ENCODE measurements at places on chromosomes 5 and 9.

DNA sequence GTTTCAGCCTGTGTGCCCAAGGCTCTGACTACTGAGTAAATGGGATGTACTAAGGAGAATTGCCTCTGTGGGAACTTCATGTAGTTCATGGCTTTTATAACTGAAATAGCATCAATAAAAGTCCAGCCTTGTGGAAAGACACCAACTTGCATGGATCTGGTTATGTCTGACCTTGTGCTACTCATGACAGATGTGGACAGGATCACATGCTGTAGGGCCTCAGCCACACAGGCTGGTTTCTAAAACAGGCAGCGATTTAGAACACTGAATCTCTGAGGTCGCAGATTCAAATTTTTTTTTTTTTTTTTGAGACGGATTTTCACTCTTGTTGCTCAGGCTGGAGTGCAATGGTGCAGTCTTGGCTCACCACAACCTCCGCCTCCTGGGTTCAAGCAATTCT, 66.5 kb upstream of the SPIN1 start:
- DNase-seq: no peak

- DNase-seq: no peak
Observed at GRCh38 chr5:135371622-135372232, 27.3 kb downstream of the MACROH2A1 start.

- no peak for DNase-seq
Observed at GRCh38 chr5:11239261-11240015, 478.4 kb upstream of the DAP start.

- DNase-seq: no peak
Observed at GRCh38 chr9:8019636-8020035, 220.1 kb upstream of the DMAC1 start.

DNA sequence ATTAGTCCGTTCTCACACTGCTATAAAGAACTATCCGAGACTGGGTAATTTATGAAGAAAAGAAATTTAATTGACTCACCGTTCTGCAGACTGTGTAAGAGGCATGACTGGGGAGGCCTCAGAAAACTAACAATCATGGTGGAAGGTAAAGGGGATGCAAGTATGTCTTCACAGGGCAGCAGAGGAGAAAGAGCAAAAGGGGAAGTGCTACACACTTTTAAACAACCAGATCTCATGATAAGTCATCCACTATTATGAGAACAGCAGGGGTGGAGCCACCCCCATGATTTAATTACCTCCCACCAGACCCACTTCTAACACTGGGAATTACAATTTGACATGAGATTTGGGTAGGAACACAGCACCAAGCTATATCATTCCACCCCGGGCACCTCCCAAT, 26.6 kb downstream of the FST start:
- no peak for DNase-seq

GRCh38 chr5:98929710-98930298, 997 bp upstream of the CHD1 start:
- no peak for DNase-seq

GRCh38 chr5:103435136-103435889, 127.3 kb downstream of the NUDT12 start:
- DNase-seq: no peak

DNA sequence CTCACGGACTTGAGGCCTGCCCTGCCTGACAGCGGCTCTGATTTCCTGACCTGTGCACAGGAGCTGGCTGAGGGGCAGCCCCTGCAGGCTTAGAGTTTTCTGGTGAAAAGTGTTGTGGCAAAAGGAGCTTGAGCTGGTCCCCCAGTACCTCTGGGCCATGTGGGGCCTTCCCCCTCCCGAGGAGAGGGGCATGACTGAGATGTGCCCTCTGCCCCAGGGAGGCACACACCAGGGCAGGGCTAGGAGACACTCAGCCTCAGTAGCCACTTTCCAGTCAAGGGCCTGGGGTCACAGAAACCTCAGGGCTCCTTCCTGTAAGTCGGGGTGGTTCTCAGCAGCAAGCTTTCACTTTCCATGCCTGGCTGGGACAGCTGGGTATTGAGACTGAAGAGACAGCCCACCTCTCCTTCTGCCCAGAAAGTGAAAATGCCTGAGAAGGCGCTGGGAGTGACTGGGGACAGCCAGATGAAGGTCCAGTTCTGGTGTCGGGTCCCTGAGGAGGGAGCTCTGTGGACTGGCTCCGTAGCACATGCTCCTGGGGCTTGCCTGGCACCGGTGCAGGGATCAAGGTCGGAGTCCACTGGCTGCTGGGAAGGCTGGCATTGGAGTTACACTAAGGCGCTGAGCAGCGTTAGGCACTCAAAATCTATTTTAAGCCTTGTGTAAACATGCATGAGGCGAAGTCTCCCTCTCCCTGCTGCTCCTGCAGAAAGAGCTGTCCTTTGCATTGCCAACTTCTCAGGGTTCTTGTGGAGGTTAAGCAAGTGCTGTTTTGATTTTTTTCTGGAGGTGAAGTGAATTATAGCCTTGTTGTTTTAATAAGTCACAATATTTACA, 394.9 kb downstream of the GADD45G start:
- peak; percentile 44 for DNase-seq

DNA sequence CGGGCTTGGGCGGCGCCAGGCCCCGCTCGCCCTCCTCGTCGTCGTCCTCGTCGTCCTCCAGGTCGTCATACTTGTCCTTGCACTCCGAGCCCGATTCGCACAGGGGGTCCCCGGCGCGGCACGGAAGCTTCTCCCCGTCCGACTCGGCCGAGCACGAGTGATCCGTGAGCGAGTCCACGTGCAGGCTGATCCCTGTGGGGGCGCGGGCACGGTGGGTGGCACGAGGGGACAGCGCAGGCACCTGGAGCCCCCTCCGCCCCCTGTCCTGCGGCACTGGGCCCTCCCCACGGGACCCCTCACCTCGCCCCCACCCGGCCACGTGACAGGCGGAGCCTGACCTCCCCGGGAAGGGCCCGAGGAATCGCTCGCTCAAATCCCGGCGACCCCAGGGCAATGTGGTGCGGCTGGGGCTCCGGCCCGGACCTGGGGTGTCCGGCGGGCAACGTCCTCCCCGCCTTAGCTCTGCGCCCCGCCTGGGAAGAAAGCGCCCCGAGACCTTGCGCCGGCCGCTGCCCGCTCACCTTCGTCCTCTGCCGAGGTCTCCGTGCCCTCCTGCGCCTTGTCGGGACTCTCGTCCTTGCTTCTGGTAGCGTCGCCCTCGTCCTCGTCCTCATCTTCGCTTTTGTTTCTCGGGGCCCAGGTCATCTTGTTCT, 2.5 kb downstream of the IRX2 start:
- no peak for DNase-seq

GRCh38 chr5:115389034-115389798, 92.8 kb upstream of the CCDC112 start:
- no peak for DNase-seq

GRCh38 chr5:158737536-158738027, 362.1 kb downstream of the EBF1 start:
- DNase-seq: no peak

- DNase-seq: no peak
Observed at GRCh38 chr9:136138566-136138965, 19.9 kb upstream of the TMEM250 start.

- no peak for DNase-seq
Observed at GRCh38 chr5:143033535-143034250, 263.5 kb downstream of the ARHGAP26 start.

Measured in stimulated activated CD8-positive, alpha-beta memory T cell treated with anti-CD3 and anti-CD28 coated beads, Interleukin-12 subunit alpha, Interleukin-12 subunit beta, amount 100 ng/mL, for 4 hours (primary cell).